ENCODE measurements at places on chromosomes 1 and 21. TPM values are rescaled to one million over a fixed set of nuclear protein-coding genes. Genes with fewer than 3 reads are reported as not detected.

- H3K36me3 ChIP-seq, result peaks cover 10% of the 10 kb centered on the region
- H3K4me1 ChIP-seq, result no peaks in the 10 kb centered on the region
- H3K4me3 ChIP-seq, result no peak overlapping the region
- DNase-seq, result no peak
Measured at GRCh38 chr1:163147019-163147418, 55.7 kb downstream of the RGS5 start.

The CASZ1 gene
- total RNA-seq, result 55.0 TPM

GRCh38 chr1:49337251-49337650 is 560.6 kb upstream of the BEND5 start:
- no peak for DNase-seq
- H3K4me1 ChIP-seq, result no peaks in the 10 kb centered on the region
- H3K27me3 ChIP-seq, result no peaks in the 10 kb centered on the region
- no peaks in the 10 kb centered on the region for H3K36me3 ChIP-seq
- no peak overlapping the region for H3K4me3 ChIP-seq

The MCOLN3 gene
- total RNA-seq, result 0.77 TPM

GRCh38 chr21:39080366-39080765 is 102.9 kb downstream of the PSMG1 start:
- H3K4me3 ChIP-seq, result no peak overlapping the region
- H3K4me1 ChIP-seq, result no peaks in the 10 kb centered on the region
- no peak for DNase-seq
- no peaks in the 10 kb centered on the region for H3K36me3 ChIP-seq
- H3K27ac ChIP-seq, result no peak overlapping the region
- H3K27me3 ChIP-seq, result no peaks in the 10 kb centered on the region

- H3K27ac ChIP-seq, result no peak overlapping the region
- H3K36me3 ChIP-seq, result no peaks in the 10 kb centered on the region
- H3K27me3 ChIP-seq, result no peaks in the 10 kb centered on the region
- no peak overlapping the region for H3K4me3 ChIP-seq
- no peaks in the 10 kb centered on the region for H3K4me1 ChIP-seq
Measured at GRCh38 chr1:82225421-82226185, 424.9 kb downstream of the ADGRL2 start.

DNA sequence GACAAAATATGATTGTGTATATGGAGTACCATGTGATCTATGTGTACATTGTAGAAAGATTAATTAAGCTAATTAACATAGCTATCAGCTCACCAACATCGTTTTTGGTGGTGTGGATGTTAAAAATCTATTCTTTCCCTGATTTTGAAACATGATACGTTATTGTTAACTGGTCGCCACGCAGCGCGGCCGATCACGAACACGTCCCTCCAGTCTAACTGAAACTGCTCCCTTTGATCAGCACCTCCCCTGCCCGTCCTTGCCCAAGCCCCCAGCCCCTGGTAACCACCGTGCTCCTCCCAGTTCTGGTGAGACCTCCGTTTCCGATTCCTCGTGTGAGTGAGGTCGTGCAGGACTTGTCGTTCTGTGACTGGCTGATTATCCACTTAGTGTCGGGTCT is 67.0 kb downstream of the AGPAT3 start:
- peaks cover 19% of the 10 kb centered on the region for H3K4me1 ChIP-seq
- H3K4me3 ChIP-seq, result no peak overlapping the region
- peak; percentile 9 for DNase-seq
- H3K27me3 ChIP-seq, result no peaks in the 10 kb centered on the region
- no peak overlapping the region for H3K27ac ChIP-seq

GRCh38 chr1:205480349-205480985 is 24.0 kb upstream of the CDK18 start:
- peaks cover 10% of the 10 kb centered on the region for H3K4me1 ChIP-seq
- no peak for DNase-seq

DNA sequence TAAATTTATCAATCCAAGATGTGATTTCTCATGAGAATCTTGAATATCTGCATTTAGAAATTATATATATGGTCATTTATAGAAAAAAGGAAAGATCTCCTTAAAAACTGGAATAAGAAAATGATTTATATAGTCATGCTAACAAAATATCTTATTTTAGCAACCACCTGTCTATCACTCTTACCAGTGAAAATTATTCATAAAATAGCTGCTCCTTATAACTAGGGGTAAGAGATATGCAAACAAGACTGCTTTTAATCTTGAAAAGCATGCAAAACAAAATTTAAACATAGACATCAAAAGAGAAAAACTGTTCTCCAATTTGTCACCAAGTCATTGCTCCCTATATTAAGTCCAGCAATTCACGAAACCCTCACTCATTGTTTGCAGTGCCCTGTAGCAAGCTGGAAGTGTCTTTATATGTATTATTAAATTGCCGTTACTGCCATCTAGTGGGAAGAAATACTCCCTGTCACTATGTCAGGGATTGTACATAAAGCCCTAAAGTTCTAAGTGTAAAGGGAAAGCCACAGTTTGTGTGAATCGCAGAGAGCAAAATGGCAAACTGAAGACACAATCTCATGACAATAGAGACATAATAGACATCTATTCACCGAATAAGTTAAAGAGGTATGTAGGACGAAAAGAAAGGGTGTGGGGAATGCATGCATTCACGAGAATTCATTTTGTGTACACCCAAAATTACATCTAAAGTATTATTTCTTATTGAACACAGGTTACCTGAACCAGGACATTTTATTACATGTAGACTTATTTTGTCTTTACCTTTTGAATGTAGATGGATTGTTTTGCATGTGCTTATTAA is 600.5 kb downstream of the USP25 start:
- H3K4me3 ChIP-seq, result no peak overlapping the region
- no peaks in the 10 kb centered on the region for H3K4me1 ChIP-seq
- H3K36me3 ChIP-seq, result no peaks in the 10 kb centered on the region

DNA sequence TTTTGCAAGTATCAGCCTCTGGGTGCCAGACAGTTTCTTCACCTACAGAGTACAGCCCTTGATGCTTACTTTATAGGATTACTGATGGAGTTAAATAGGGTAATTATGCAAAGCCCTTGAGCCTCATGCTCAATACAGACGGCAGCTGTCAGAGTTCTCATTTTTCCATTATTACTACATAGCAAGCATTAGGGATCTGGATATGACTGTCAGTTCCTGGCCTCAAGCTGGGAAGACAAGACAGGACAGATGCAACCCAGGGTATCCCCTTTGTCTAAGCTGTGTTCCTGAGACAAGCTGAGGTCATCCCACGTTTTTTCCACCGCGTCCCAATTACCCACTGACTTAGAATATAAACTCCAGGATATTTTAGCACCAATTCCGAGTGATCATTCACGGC is 94.4 kb downstream of the SLC35F3 start:
- peaks cover 14% of the 10 kb centered on the region for H3K27me3 ChIP-seq
- H3K4me1 ChIP-seq, result no peaks in the 10 kb centered on the region
- H3K4me3 ChIP-seq, result no peak overlapping the region

- peaks cover 12% of the 10 kb centered on the region for H3K4me1 ChIP-seq
- no peak for DNase-seq
- no peaks in the 10 kb centered on the region for H3K36me3 ChIP-seq
- no peak overlapping the region for H3K27ac ChIP-seq
- H3K27me3 ChIP-seq, result peaks cover 32% of the 10 kb centered on the region
Measured at GRCh38 chr1:1072849-1073742, 1.0 kb downstream of the RNF223 start.

DNA sequence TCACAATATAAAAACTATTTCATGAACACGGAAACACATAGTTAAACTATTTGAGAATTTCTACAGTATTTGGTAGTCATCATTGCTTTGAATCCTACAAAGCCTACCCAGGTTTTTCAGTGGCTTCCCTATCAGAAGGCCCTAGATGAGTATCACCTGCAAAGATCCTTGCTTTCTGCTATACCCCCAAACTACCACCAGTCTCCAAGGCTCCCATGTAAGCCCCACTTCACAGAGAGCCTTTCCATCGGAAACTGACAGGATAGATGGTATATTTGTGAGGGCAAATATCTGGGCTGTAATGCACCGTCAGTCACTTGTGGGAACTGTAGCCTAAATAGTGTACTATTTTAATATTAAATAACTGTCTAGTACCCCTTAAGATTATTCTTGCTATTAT is 674.3 kb downstream of the BRINP3 start:
- H3K4me1 ChIP-seq, result no peaks in the 10 kb centered on the region
- no peak for DNase-seq
- no peak overlapping the region for H3K4me3 ChIP-seq
- no peaks in the 10 kb centered on the region for H3K27me3 ChIP-seq
- H3K36me3 ChIP-seq, result no peaks in the 10 kb centered on the region
- H3K27ac ChIP-seq, result no peak overlapping the region

DNA sequence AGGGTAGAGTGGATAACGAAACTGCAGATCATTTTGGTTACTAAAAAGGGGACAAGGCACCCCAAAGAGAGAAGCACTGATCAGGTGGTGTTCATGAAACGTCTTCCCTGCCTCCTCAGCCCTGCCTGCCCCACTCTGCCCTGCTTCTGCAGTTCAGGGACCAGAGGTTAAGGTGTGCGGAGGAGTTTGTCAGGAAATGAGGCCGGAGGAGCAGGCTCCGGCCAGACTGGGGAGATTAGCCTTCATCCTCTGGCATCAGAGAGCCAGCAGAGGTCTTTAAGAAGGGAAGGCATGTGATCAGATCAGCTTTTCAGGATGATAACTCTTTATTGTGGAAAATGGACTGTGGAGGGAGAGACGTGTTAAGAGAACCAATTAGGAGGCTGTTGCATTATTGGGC is 291.9 kb upstream of the NR5A2 start:
- no peak overlapping the region for H3K27ac ChIP-seq
- DNase-seq, result no peak
- no peaks in the 10 kb centered on the region for H3K27me3 ChIP-seq
- H3K4me3 ChIP-seq, result no peak overlapping the region

GRCh38 chr1:188991221-188991930 is 1486.3 kb downstream of the BRINP3 start:
- H3K27me3 ChIP-seq, result no peaks in the 10 kb centered on the region
- no peaks in the 10 kb centered on the region for H3K36me3 ChIP-seq
- no peaks in the 10 kb centered on the region for H3K4me1 ChIP-seq

The ELAPOR1 gene
- 0.23 TPM for total RNA-seq

GRCh38 chr1:43049481-43049880 is 90.8 kb upstream of the SLC2A1 start:
- H3K4me3 ChIP-seq, result no peak overlapping the region
- H3K27me3 ChIP-seq, result no peaks in the 10 kb centered on the region
- no peak for DNase-seq
- no peaks in the 10 kb centered on the region for H3K36me3 ChIP-seq
- no peaks in the 10 kb centered on the region for H3K4me1 ChIP-seq

The UMODL1 gene
- total RNA-seq, result 0.19 TPM

The TUFT1 gene
- total RNA-seq, result 6.0 TPM

GRCh38 chr1:117653195-117653594 is 47.3 kb downstream of the TENT5C start:
- no peaks in the 10 kb centered on the region for H3K36me3 ChIP-seq
- H3K4me1 ChIP-seq, result no peaks in the 10 kb centered on the region
- H3K27me3 ChIP-seq, result no peaks in the 10 kb centered on the region
- no peak overlapping the region for H3K27ac ChIP-seq
- DNase-seq, result no peak
- H3K4me3 ChIP-seq, result no peak overlapping the region

- H3K4me1 ChIP-seq, result peaks cover 14% of the 10 kb centered on the region
- H3K4me3 ChIP-seq, result no peak overlapping the region
- no peak overlapping the region for H3K27ac ChIP-seq
- H3K36me3 ChIP-seq, result no peaks in the 10 kb centered on the region
- H3K27me3 ChIP-seq, result no peaks in the 10 kb centered on the region
- DNase-seq, result no peak
Measured at GRCh38 chr21:39527664-39528381, 76.1 kb downstream of the SH3BGR start.

DNA sequence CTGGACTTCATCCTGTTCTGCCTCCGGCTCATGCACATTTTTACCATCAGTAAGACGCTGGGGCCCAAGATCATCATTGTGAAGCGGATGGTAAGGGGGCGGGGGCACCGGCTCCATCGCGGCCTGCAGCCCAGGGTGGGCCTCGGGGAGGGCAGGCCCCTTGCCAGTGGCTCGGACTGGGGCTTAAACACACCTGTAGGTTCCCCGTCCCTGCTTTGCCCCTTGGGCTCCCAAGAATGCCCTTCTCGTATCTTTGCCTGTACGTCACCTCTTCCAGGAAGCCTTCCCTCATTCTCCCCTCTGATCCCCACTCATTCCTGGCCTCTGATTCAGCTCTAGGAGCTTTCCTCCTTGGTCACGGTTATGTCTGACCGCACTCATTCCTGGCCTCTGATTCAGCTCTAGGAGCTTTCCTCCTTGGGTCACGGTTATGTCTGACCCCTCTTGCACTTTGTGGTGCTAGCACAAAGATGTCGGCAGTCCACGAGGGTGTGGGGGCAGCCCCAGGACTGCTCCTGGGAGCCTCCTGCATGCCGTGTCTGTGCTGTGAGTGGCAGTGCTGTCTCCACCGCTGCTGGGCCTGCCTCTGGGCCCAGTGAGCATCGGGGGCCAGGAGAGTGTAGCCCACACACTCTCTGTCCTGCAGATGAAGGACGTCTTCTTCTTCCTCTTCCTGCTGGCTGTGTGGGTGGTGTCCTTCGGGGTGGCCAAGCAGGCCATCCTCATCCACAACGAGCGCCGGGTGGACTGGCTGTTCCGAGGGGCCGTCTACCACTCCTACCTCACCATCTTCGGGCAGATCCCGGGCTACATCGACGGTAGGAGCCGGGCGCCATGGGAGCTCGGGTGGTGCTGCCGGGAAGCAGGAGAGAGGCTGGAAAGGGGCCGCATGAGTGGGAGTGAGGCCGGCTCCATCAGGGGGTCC is 49.1 kb upstream of the LRRC3 start:
- H3K36me3 ChIP-seq, result no peaks in the 10 kb centered on the region
- H3K27me3 ChIP-seq, result no peaks in the 10 kb centered on the region
- no peak for DNase-seq

The GPATCH2 gene
- total RNA-seq, result 8.5 TPM

DNA sequence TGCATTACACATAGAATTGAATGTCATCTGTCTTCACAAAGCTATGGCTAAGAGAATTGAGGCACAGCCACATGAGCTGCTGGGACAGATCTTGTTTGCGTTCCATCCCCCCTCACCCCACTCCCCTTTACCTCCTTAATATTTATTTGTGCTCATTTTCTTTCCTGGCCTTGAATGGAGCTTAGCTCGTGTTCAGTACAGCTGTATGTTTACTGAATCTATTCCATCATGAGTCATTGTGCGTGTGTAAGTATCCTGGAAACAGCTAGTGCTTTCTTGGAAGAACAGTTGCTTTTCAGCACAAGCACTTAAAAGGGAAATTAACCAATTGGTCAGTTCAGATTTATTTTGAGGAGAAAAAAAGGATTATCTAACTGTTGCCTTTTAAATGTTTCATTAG is 14.7 kb downstream of the PROX1 start:
- no peaks in the 10 kb centered on the region for H3K36me3 ChIP-seq
- H3K27ac ChIP-seq, result peak overlapping the region; percentile 22
- DNase-seq, result no peak
- H3K4me1 ChIP-seq, result peaks cover 33% of the 10 kb centered on the region

DNA sequence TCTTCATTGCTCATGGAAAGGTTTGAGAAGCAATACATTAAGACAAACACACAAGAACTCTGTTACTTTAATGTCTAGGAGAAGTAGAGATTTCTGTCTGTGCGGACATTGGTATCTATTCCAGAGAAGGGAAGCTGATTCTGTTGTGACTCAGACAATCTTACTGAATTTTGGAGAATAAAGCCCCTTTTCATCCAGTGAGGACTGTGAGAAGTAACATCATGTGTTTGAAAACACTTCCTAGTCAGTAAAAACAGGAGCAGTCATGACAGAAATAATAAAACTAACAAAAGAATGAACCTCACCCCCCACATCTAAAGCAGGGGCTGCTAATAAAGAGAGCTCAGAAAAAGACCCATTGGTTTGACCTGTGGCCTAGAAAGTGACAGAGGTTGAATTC is 46.6 kb downstream of the NEK7 start:
- no peak for DNase-seq
- no peaks in the 10 kb centered on the region for H3K36me3 ChIP-seq
- no peaks in the 10 kb centered on the region for H3K4me1 ChIP-seq
- no peak overlapping the region for H3K27ac ChIP-seq
- no peak overlapping the region for H3K4me3 ChIP-seq

The CNIH3 gene
- 0.86 TPM for total RNA-seq
